ENCODE measurements at places on chromosomes 5 and 9.

DNA sequence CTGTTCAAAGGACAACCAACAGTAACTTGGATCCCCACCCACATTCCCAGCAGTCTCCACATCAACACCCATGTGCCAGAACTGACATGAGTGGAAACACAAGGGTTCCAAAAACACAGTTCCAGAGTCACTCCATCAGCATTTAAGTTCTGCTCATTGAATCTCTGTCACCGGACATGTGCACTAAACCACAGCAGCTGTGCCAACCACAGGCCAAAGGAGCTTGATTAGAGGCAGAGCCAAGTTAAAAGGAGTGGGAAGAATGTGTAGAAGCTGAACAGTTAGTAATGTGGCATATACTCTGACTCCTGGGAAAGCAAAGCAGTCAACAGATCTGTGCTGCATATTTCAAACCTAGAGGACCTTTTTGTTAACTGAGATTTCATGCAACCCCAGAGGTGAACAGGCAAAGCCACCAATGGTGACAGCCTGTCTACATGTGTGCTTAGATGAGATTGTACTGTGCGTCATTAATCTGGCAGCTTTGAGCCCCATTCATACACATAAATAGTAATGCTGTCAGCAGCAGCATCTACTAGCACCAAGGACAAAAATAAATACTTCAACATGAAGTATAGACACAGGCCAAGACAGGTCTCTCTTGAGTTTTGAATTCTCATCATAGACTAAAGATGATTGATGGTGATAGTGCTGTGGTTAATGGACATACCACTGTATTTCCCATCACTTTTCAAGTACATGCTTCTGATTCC, 16.4 kb upstream of the FST start:
- no peak for DNase-seq

DNA sequence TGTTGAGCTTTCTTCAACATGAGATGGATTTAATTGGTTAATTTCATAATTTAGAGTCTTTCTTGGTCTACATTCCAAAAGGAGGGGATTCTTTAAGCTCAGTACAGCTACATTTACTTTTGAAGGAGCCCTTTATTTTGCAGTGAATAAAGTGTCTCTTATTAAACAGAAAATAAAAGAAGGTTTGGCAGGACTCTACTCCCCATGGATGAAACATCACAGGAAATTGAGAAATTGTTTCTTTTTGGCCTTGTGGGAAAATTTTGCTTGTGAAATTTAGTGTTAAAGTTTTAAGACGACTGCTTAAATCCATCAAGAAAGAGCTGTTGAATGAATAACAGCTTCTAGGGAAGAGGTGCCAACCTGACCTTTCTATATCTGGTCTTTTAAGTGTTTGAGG, 187.7 kb downstream of the NTRK2 start:
- no peak for DNase-seq

DNA sequence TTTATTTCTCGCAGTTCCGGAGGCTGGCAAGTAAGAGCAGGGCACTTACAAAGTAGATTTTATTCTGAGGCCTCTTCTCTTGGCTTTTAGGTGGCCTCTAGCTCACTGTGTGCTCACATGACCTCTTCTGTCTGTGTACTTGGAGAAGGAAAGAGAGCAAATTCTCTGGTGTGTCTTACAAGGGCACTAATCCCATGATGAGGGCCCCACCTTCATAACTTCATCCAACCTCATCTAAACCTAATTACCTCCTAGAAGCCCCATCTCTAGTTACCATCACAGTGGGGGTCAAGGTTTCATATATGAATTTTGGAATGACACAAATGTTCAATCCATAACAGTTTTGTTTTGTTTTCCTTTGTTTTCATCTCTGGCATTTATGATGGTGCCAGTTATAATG, 376.1 kb downstream of the ADGRV1 start:
- no peak for DNase-seq

DNA sequence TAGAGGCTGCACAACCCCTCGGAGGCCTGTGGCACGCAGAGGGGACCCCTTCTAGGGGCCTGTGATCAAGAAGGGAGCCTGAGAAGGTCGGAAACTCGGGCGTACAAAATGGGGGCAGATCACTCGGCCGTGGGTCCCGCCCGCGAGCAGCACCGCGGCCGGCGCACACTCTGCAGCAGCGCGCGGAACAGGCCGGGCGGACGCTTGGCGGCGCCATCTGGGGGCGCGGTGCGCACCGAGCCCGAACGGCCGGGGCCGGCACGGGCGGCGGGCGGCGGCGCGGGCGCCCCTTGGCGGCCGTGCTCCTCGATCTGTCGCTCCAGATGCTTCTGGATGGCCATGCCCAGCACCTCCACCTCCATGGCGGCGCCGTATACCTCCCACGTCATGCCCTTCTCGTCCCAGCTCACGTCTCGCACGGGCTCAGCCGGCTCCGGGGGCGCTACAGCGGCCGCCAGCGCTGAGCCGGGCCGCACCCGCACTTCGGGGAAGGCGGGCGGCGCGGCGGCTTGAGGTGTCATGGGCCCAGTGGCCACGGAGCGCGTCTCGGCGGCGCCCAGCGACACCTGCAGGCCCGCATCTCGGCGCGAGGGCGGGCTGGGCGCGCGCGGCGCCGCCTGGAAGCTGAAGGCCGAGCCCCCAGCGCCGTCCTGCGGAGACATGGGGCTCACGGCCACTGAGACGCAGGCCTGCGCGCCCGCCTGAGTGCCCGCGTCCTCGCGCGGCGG, 13.1 kb downstream of the GPRIN1 start:
- DNase-seq, result peak; percentile 53

DNA sequence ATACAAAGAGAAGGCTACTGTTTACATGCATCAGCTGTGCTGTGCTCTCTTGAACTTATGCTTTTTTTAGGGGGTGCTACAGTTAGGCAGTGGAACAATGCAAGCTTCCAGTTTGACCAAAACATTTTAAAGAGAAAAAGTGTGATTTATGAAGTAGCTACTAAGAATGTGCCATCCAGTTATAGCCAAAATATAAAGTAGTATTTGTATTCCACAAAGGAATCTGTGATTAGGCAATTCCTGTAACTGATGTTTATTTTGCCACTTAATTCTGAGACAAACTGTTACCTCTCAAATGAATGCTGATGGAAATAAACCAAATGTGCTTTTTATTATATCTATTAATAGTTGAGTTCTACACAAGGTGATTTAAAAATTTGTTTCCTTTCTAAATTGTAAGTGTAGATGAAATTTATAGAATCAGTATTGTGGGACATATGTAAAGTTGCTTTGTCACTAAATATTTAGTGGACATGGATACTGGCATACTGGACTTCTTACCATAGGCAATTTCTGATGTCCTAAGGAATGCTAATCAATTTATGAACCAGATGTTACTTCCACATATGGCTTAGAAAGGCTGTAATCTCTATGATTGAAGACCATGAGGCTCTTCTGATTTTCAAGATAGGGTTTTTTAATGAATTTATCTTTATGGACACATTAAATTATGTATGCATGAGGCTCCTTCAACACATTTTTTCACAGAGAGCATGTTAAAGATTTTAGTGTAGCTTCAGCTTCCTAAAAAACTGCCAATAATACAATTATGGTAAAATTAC, 410.2 kb downstream of the PRR16 start:
- no peak for DNase-seq

DNA sequence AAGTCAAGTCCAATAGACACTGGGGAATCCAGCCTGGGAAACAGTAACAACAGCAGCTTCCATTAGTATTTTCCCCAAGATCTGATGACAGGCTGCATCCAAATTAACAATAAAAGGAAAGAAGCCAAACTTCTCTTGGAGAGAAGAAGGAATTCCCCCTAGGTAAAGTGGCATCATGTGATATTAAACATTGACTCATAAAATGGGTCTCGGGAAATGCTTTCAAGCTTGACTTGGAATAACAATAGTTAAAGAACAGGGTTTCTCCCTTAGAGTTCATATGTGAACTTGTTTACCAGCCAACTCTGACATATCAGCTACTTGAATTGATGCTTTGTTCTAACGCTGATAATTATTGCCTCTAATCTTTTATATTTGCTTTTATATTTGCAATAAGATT, 45.4 kb downstream of the ENTREP1 start:
- no peak for DNase-seq

GRCh38 chr5:146699138-146699537, 179.4 kb downstream of the PPP2R2B start:
- DNase-seq, result no peak

DNA sequence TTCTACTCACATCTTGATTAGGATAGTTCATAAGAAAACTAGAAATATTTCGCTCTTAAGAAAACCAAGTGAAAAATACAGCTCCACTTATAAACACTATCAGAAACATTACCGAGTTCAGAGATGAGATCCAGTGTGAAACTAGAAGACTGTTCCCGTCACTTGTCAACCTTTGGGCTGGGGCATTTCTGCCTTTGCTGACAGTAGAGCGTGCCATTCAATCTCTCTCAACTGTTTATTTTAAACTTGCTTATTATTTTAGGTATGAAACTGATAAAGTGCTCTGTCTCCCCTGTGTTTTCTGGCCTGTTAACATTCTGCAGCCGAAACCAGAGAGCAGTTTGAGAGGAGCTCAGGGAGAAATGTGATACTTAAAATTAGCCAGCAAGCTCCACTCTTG, 16.7 kb downstream of the MRRF start:
- DNase-seq, result no peak

DNA sequence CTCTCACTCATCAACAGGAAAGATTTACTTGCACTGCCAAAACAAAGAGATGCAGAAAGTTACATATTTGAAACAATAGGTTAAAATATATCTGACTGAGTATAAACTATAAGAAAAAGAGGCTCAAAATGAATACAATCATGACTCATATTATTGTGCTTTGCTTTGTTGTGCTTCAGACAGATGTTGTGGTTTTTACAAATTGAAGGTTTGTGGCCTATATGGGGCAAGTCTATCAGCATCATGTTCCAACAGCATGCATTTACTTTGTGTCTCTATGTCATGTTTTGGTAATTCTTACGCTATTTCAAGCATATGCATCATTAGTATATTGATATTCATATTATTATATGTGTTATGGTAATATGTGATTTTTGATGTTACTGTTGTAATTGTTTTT, 330.0 kb downstream of the PRR16 start:
- DNase-seq, result no peak

- DNase-seq, result no peak
Measured at GRCh38 chr9:114709636-114710035, 27.6 kb upstream of the TEX48 start.

DNA sequence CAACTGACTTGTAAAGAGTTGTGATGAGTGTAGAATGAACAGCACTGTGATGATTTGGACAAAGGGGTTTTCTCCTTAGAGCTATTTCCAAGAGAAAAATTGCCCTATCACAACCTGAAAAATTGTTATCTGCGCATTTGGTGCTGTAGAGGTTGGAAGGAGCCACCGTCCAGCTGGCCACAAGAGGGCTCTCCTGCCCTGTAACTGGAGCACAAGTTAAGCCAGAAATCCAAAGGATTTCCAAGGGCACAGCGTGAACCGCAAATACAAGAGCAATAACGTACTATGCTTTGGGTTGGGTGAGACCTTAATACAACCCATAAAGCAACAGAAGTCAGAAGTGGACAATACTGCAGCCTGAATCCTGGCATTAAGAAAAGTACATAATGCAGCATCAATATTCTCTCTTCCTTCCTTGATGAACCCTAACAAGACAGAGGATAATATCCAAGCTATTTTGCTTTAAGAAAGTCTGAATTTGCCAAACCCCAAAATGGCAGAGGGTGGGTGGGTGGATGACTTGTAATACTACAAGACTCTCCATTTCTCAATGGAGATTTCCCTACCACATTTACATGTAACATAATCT, 56.8 kb upstream of the SMIM32 start:
- no peak for DNase-seq

DNA sequence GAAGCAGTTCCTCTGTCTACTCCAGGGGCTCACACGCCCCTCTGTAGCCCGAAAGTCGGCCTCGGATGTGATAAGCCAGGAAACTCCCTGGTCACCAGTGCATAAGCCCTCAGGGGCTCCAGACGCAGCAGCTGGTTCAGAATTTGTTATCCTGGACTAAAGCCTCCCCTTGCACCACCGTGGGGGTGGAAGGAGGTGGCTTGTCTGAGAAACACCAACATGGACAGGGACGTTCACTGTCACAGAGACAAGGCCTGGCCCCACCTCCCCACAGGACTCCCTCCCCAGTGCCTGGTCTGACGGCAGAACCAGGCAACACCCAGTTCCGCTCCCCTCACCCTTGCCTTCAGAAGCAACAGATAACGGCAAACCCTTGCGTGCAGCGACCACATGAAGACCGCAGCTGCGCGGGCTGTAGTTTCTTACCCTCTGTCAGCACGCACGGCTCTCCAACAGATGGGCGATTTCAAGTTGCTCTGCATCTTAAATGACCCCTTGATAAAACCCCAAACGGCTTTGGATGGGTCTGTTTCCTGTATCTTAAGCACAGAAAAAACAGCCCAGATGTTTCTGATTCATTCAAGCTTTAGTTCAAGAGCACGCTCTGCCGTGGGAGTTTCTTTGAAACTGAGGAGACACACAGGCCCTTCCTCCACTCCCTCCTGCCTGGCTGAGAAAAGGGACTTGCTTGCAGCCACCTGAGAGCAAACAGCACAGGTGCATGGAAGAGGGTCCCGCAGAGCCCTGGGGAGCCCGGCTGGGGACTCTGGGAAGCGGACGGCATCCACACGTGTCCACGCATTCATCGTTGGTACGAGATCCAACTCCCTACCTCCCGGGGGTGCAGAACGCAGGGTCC, 44.7 kb upstream of the NKD2 start:
- DNase-seq, result peak; percentile 27

DNA sequence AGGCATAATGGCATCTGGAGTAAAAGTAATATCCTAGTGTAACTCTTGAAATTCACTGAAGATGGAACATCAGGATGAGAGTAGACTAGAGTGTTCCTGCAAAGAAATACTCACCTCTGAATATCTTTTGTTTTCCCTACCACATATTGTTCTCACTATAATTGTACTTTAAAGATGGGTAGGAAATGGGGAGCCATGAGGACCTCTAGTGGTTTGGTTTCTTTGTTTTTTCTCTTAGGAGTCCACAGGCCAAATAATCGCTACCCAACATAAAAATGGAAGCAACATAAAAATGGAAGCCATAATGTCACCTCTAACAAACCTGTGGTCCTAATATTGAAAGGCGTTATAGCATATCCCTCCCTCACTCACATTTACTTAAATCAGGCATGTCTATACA, 2375.8 kb downstream of the MAT2B start:
- DNase-seq, result no peak

- no peak for DNase-seq
Measured at GRCh38 chr5:57718155-57718554, 235.5 kb upstream of the ACTBL2 start.

GRCh38 chr5:172173564-172174153, 14.4 kb downstream of the STK10 start:
- DNase-seq, result peak; percentile 68
